ENCODE measurements at places on chromosomes 16 and 17. TPM values are rescaled to one million over a fixed set of nuclear protein-coding genes. Genes with fewer than 3 reads are reported as not detected.

The CLEC10A gene
- not detected for total RNA-seq

The RCVRN gene
- total RNA-seq: not detected

DNA sequence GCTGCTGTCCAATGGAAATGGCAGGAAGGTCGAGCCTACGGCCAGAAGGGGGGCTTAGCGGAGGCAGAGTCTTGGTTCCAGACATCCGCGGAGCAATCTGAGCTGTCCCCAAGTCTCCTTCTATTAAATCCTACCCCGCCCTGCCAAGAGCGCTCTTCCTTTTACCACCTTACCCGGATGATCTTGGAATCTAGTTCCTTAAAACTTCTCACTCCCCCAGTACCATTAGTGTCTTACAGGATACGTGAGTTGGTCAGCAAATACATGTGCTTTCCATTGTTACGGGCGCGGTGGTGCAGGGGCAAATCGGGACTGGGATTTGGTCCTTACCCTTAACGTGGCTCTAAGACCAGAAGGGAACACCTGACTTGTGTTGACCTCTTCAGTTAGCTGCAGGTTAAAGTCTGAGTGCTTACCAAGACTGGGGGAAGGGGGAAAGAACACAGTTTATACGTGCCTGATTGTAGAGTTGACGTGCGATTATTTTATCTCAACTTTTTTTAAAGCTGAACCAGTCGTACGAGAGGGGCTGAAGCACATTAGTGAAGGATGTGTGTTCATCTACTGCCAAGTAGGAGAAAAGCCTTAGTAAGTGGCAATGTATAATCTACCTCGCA lies 495 bp downstream of the TXNDC17 start:
- peak overlapping the region; percentile 88 for H3K4me3 ChIP-seq
- H3K36me3 ChIP-seq: peaks cover 33% of the 10 kb centered on the region
- peaks cover 23% of the 10 kb centered on the region for H3K4me1 ChIP-seq
- no peak for DNase-seq
- H3K27ac ChIP-seq: peak overlapping the region; percentile 89
- no peaks in the 10 kb centered on the region for H3K27me3 ChIP-seq

DNA sequence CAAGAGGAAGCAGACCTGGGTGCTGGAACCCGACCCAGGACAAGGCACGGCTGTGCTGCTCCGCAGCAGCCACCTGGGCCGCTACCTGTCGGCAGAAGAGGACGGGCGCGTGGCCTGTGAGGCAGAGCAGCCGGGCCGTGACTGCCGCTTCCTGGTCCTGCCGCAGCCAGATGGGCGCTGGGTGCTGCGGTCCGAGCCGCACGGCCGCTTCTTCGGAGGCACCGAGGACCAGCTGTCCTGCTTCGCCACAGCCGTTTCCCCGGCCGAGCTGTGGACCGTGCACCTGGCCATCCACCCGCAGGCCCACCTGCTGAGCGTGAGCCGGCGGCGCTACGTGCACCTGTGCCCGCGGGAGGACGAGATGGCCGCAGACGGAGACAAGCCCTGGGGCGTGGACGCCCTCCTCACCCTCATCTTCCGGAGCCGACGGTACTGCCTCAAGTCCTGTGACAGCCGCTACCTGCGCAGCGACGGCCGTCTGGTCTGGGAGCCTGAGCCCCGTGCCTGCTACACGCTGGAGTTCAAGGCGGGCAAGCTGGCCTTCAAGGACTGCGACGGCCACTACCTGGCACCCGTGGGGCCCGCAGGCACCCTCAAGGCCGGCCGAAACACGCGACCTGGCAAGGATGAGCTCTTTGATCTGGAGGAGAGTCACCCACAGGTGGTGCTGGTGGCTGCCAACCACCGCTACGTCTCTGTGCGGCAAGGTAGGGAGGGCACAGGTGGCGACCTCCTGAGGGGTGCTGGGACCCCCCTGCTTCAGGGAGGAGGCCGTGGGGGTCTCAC lies 667 bp downstream of the FSCN2 start:
- no peaks in the 10 kb centered on the region for H3K36me3 ChIP-seq
- H3K4me1 ChIP-seq: no peaks in the 10 kb centered on the region
- no peak overlapping the region for H3K4me3 ChIP-seq
- no peak overlapping the region for H3K27ac ChIP-seq
- H3K27me3 ChIP-seq: peaks cover 13% of the 10 kb centered on the region
- no peak for DNase-seq

DNA sequence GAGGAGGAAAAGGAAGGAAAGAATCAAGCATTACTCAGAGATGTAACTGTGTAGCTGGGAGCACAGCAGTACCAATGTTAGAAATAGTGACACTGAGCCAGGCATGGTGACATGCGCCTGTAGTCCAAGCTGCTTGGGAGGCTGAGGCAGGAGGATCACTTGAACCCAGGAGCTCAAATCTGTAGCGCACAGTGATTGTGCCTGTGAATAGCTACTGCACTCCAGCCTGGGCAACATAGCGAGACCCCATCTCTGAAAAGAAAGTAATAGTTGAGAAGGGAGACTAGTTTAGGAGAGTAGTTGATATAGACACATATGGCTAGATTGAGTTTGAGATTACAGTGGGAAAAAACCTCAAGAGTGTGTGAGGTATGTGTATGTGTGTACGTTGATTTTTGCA lies 17.8 kb downstream of the MAP3K3 start:
- H3K36me3 ChIP-seq: peaks cover 4% of the 10 kb centered on the region
- H3K4me3 ChIP-seq: no peak overlapping the region
- no peak for DNase-seq
- peaks cover 7% of the 10 kb centered on the region for H3K4me1 ChIP-seq

DNA sequence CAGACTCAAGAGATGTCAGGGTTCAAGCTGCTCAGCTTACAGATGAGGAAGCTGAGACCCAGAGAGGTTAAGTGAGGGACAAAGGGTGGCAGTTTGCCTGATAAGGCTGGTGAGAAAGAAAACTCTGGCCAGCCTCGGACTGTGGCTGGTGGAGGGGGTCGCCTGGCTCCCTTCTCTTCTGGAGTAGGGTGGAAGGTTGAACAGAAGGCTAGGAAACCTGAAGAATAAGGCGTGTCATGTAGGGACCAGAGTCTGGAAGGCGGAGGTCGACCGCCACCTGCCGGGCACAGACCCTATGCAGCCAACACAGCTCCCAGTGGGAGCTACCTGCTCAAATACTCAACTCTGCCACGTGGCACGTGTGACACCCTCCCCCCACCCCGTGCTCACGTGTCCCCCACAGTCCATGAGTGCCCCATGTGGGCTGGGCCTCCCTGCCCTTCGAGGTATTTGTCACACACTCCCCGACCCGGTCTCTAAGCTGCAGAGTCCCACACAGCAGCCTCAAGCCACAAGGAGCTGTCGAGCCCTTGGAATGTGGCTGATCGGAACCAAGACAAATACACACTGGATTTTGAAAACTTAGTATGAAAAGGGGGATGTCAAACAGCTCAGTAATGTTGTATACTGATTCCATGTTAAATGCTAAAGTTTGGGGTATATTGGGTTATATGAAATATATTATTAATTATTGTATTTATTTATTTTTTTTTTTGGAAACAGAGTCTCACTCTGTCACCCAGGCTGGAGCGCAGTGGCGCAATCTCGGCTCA lies 11.8 kb downstream of the HID1 start:
- DNase-seq: peak; percentile 82
- peaks cover 8% of the 10 kb centered on the region for H3K4me1 ChIP-seq
- no peak overlapping the region for H3K27ac ChIP-seq
- no peak overlapping the region for H3K4me3 ChIP-seq
- peaks cover 16% of the 10 kb centered on the region for H3K27me3 ChIP-seq

DNA sequence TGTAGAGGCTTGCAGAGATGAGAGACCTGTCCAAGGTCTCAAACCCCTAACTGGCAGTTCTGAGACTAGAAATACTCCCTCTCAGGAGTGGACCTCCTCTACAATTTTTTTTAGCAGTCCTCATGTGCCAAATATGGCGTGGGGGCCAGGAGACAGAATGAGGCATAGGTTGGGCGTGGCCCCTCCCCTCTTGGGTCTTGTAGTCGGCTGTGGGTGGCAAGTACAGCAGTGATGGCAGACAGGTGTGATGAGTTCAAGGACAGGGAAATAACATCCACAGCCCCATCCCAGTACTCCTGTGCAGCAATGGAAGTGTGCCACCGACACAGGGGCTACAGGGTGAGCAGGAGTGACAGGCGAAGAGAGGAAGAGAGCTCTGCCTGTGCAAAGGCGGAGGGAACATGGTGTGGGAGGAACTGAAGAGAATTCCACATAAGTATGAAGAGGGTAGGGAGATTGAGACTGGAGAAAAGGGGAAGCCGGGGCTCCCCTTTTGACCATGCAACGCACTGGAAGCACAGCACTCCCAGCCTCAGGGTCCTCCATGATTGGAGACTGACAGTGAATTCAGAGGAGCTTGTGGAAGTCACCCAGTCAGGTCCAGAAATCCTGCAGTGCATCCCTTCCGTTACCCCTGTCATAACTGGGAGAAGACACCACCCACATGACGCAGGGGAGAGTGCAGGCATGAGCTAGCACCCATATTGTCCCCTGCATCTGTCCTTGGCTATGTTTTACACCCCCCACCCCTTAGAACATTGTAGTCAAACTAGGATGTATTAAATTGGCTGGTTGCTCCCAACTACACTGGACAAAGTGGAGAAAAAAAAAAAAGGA lies 14.8 kb upstream of the CETP start:
- DNase-seq: no peak
- peak overlapping the region; percentile 77 for H3K27ac ChIP-seq
- H3K36me3 ChIP-seq: peaks cover 20% of the 10 kb centered on the region
- H3K4me3 ChIP-seq: no peak overlapping the region
- H3K4me1 ChIP-seq: peaks cover 14% of the 10 kb centered on the region

DNA sequence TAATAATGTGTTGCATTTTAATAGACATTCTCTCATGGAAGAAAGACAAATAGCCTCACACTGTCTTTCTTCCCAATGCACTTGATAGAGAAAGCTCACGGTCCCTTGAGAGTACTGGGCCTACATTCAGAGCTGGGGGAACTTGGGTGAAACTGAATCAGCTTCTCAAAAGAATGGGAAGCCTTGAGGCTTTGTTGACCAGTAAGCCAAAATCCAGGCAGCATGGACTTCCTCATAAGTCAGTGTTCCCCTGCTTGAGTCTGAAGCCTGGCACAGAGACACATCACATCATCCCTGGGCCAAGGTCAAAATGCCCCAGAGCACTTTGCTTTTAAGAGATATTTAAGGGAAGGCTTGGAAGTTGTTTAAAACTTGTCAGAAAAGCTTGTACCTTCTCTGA lies 302.2 kb upstream of the SALL1 start:
- no peak for DNase-seq
- H3K27ac ChIP-seq: no peak overlapping the region
- H3K4me1 ChIP-seq: peaks cover 32% of the 10 kb centered on the region
- H3K4me3 ChIP-seq: no peak overlapping the region
- H3K27me3 ChIP-seq: no peaks in the 10 kb centered on the region
